ENCODE measurements at places on chromosomes 5 and 9.

DNA sequence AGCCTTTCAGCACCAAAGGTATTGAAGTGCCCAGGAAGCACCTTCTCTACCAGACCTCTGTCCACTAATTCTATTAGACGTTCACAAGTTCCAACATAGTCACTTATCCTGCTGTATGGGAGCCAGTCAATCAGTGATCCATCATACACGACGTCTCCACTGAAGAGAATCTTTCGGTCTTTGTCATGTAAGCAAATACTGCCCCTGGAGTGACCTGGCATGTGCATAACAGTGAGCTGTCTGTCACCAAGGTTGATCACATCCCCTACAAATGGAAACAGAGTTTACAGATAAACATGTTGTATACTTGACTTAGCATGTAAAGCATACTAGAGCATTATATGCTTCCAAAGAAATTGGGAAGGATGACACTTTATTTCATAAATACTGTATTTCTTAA is 13.3 kb downstream of the MBLAC2 start:
- DNase-seq, result no peak

- no peak for DNase-seq
Measured at GRCh38 chr5:100542086-100542485, 6.9 kb downstream of the FAM174A start.

DNA sequence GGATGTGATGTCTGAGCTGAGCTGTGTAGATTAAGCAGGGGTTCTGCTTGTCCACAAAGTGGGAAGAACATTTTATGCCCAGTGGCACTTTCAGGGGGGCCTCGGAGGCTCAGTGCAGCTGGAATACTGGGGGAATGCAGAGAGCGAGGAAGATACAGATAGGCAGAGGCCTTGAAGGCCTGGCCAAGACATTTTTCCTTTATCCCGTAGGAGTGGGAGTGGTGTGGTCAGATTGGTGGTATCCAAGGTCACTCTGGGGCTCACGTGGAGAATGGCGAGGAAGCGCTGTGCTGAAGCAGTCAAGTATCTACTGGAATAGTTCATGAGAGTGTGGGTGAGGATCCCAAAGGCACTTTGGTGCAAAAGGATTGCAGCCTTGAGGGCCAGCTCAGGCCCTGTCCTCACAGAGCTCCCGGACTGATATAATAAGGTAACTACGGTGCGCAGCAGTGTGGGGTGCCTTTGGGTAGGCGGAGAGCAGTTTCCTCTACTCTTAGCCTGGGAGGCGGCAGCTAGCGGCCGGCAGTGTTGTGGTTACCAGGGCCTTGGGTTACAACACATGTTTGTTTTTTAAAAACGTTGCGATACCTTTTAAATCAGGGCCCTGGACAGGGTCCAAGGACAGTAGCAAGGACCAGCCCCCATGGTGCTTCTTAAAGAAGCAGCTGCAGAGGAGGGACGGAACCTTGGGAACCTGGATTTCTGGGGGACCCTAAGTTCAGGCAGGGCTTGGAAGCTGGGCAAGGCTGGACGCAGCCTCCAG is 10.8 kb upstream of the CCDC69 start:
- DNase-seq, result no peak

DNA sequence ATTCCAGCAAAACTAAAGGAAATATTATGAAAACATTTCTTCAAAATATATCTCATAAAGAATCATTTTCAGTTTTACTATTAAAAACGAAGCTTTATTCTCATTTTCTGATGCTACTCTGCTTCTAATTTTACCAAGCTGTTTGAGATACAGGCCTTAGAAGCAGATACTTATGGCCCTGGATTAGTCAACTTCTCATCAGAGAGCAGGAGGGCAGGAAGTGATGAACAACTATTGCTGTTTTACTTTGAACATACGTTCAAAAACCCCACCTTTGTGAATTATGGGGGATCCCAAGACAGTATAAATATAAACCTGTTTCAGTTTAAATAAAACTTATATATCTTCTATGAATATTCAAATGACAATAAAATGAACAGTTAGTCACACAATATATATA is 16.0 kb downstream of the MPDZ start:
- DNase-seq, result no peak

- DNase-seq, result no peak
Measured at GRCh38 chr9:93657331-93658111, 81.1 kb downstream of the PHF2 start.

- no peak for DNase-seq
Measured at GRCh38 chr5:76225336-76225735, 142.2 kb downstream of the SV2C start.

- no peak for DNase-seq
Measured at GRCh38 chr5:39977066-39977655, 552.4 kb upstream of the DAB2 start.

DNA sequence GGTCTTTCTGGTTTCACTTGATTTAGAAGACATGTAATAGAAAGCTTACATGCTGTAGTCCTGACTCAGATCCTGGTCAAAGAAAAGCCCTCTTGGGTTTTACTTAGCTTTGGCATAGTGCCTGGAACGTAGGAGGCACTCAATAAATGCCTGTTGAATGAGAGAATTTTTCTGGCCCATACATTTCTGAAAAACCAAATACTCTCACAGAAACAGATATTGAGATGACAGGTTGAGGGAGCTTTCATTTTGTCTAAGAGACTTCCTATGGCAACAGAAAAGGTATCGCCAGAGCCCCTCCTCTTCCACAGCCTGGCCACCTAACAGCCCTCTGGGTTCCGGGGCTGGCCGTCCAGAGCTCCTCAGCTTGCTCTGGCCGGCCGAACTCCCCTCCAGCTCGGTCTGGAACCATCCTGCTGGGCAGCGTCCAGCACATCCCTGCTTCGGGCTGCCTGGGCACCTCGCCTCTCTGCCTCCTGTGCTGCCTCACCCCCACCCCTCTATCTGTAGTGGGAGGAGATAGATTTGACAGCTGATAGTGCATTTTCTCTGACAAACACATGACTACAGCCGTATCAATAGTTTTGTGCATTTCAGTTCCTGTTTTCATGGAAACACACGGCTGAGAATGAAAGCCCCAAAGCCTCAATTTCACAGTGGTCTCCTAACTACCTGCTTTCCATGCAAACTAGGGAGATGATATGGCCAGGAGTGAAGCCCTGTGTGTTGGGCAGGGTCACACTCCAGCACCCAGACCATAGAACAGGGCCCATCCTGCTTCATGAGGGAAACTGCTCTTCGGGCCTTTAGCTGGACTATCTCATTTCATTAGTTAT is 1.1 kb downstream of the IL4 start:
- no peak for DNase-seq

DNA sequence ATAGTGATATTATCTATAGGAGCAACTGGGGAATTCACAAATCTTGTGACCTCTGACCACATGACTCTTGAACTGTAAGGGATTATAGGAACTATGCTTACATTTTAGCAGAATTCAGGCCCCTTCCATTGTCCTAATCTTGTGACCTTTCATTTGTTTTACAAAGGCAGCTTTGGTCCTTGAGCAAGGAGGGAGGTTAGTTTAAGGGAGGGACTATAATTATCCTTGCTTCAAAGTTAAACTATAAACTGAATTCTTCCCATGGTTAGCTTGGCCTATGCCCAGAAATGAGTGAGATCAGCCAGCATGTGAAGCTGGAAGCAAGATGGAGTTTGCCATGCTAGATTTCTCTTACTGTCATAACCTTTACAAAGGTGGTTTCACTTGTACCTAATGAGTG is 51.2 kb downstream of the TARS1 start:
- DNase-seq, result no peak

GRCh38 chr9:22136461-22137096 is 127.5 kb upstream of the CDKN2B start:
- DNase-seq, result no peak

DNA sequence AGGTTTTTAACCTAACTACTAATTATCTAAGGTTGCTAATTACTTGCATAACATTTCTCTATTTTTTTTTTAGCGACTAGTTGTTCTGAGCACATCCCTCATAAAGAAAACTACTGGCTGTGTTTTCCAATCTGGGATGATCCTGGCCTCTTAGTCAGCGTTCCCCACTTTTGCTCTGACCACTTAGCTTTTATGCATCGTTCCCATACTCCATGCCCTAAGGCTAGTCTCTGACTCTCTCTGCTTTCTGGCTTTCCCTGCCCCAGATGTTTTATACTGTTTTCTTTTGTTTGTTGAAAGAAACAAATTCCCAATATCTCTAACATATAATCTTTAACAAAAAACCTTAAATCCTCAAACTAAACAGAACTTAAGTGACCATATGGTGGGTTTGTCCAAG is 217.9 kb downstream of the SPATA31D1 start:
- no peak for DNase-seq

Measured in activated CD4-positive, alpha-beta T cell treated with anti-CD3 and anti-CD28 coated beads, Interleukin-2, amount 50 U/mL, for 4 hours (primary cell).